Activated CD8-positive, alpha-beta memory T cell treated with anti-CD3 and anti-CD28 coated beads for 24 hours (primary cell): ENCODE measurements at places on chromosomes 13 and 19.

DNA sequence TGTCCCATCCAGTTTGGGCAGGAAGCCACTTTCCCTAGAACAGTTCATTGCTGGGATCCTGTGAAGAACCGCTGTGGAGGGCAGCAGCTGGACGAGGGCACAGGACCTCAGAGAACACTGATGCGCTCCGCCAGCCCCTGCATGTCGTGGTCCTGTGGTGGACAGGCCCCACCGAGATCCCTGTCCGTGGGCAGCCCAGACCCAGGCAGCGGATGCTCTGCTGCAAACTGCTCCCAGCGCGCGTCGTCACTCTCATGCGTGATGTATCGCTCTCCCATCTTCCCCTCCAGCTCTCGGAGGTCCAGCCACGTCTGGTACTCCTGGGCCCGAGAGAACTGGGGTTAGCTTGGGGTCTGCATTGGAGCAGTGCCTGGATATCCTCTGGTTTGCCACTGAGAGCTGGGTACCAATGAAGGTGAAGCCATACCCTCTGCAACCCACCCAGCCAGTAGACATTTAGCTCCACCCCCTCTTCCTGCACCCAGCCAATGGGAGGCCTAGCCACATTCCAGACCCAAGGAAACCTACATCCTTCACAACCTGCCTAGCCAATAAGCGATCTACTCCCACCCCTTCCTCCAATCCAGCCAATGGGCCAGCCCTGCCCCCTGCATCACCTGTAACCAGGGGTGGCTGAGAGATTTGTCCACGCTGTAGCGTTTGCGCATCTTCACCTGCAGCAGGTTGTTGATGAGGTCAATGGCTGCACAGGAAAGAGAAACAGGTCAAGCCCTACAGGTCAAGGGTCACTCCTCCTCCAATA, 13.6 kb upstream of the DACT3 start:
- no peak for DNase-seq

DNA sequence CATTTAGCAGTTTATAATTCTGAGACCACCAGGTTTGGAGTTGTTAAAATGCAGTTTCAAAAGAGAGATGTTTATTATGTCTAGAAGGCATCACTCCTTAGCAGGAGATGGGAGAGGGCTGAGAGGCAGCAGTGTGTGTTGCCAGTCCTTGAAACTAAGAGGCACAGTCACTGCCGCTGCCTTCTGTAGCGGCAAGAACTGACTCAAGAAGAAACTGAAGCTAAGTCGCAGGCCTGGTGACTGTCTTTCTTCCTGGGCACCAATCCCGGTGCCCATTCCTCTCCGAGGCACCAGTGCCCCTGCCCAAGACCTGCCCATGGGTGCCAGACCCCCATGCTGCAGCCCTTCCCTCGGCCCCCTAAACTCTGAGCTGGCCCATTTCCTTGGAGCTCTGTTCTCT, 20.1 kb downstream of the N4BP2L1 start:
- DNase-seq, result no peak

GRCh38 chr19:645912-646778, 6.5 kb downstream of the FGF22 start:
- DNase-seq, result no peak

- no peak for DNase-seq
These were observed 18.3 kb upstream of the KCTD12 start for GRCh38 chr13:76904507-76904906.

DNA sequence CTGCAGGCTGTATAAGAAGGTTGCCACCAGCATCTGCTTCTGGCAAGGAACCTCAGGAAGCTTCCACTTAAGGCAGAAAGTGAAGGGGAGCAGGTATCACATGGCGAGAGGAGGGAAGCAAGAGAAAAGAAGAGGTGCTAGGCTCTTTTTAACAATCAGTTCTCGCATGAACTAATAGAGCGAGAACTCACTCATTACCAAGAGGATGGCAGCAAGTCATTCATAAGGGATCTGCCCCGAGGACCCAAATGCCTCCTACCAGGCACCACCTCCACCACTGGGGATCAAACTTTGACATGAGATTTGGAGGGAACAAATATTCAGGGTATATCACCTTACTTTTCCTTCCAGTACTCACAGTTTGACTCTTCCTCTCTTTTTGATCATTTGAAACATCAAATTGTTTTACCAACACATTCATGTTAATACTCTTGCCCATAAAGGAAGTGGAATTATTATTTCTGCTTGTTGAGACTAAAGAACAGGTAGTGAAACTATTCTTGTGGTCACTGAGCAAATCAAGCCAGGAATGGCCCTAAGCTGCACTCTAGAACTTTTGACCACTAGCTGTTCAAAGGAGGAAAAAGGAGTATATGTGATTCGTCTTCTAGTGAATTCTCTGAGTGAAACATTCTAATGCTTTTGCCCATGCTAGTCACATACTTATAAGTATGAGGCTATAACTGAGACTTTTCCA, 45.0 kb downstream of the LACC1 start:
- no peak for DNase-seq

DNA sequence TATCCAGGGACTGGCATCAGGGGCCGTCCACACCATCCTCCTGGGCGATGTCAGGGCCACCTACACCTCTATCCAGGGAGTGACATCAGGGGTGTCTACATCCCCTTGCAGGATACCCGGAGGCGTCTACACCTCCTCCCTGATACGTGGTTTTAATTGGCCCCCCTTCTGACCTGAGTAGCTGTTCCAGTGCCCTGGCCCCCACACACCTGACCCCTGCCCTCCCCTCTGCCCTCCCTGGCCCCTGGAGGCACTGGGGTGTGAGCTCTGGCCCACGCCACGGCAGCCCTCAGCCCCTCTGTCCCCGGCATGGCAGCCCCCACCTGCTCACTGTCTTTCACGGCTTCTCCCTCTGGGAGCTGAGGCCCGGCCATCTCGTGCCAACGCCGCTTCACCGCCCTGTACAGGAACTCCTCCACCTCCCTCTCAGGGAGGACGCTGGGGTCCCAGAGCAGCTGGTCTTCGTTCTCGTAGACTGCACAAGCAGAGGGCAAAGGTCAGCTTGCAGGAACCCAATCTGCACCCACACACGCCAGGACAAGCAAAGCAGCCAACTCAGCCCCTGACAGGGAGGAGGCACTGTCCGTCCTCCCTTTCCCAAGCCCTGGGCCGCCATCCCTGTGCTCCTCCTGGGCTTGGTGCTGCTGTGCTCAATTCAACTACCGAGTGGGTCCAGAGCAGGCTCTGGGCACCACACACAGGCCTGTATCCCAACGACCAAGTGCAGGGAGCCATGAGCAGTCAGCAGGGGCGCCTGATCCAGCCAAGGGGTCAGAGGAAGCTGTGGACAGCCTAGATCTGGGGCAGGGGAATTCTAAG, 22.2 kb upstream of the PLPP2 start:
- DNase-seq, result no peak

- no peak for DNase-seq
These were observed 23.0 kb downstream of the ZNF568 start for GRCh38 chr19:36939153-36939552.

- DNase-seq, result no peak
These were observed 1775.1 kb upstream of the PCDH20 start for GRCh38 chr13:63190742-63191141.

DNA sequence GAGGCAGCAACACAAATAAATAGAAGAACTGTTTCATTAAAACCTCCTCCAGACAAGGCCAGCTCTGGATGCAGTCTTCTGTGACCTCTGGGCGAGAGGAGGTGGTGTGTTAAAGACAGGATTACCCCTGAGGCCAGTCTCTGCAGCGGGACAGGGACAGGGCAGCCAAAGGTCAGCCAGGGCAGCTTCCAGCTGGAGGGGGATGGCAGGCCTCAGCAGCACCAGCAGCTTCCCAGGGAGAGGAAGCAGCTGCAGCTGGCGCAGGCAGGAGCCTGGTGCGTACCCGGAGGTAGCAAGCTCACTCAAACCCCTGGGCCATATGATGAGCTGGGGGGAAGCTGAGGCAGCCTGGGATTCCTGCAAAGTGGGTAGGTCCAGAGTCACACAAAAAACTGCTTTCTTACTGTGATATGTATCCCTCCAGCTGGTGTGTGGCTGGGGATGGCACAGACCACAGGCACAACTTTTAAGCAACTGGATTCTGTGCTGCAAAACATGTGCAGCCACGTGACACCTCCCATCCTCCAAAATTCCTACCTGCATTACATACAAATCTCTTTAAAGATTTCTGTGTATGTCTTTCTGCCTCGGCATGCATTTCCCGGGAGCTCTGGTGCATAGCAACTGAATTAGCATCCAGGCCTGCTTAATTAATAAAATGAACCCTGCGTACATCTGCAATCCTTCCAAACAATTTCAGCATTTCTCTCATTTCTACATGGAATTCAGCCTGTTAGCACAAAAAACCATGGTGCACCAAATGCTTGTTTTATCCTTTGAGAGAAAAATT, 238.3 kb upstream of the MAB21L1 start:
- no peak for DNase-seq

DNA sequence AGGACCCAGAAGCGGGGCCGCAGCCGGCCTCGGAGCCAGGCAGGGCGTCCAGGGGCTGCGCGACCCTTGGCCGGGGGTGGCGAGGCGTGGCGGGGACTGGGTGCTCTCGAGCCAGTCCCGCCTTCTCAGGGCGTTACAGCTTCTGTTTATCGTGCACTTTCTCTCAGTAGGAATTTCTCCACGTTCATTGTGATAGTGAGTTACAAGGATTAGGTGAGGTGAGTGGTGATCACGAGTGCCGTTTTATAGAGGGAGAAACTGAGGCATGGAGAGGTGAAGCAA, 600 bp downstream of the AP1M1 start:
- no peak for DNase-seq

- no peak for DNase-seq
These were observed 536.4 kb downstream of the IRS2 start for GRCh38 chr13:109249780-109250528.
